Upper lobe of left lung (tissue), 6 donors: ENCODE measurements at places on chromosomes 1 and 21. TPM values are rescaled to one million over a fixed set of nuclear protein-coding genes. Genes with fewer than 3 reads are reported as not detected.

DNA sequence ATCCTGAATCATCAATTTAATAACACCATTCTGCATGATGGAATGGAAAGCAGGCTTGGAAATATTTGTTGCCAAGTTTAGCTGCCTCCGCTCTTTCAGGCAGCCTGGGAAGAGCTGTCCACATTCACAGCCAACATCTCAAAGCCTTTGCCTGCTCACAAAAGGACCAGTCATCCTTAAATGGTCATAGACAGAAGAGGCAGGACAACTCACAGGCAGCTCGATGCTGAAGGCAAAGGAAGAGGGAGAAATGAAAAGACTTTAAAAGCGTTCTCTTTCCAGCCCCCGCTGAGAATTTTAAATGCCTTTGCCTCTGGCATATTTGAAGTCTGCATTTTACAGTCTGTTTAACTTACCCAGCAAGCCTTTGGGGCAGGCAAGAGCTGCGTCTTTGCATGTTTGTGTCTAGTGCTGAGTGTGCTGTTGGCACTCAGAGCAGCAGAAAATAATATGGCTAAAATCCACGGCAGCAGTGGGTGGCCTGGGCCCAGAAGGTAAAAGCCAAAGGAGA is 68.9 kb downstream of the NMNAT2 start:
- DNase-seq, result no peak

- DNase-seq, result peak; percentile 27
Observed at GRCh38 chr1:24142546-24143534, at the start of gene IL22RA1. Gene IL22RA1 (minus strand): TSS chr1:24143140. CDS start chr1:24143082, 58 bp downstream.

- no peak for DNase-seq
Observed at GRCh38 chr1:113530021-113530420, 139.7 kb downstream of the MAGI3 start.

DNA sequence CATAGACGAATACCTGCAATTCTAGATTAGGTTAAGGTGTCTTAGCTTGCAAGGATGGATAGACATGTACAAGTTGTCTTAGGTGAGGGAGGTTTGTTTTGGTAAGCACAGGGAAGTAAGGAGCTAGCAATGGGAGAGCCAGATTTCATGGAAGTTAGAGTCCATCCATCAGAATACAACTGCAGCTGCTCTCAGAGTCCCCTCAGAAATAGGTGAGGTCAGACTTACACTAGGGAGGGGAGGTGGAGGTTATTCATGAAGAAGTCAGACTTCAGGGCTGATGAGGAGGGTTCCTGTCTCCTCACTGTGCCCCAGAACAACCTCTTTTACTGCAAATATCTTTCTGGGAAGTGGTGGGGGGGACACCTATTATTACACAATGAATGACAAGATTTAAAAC is 85.3 kb downstream of the KCTD3 start:
- no peak for DNase-seq

GRCh38 chr1:36321119-36321951 is 2.1 kb downstream of the EVA1B start:
- DNase-seq, result peak; percentile 94

DNA sequence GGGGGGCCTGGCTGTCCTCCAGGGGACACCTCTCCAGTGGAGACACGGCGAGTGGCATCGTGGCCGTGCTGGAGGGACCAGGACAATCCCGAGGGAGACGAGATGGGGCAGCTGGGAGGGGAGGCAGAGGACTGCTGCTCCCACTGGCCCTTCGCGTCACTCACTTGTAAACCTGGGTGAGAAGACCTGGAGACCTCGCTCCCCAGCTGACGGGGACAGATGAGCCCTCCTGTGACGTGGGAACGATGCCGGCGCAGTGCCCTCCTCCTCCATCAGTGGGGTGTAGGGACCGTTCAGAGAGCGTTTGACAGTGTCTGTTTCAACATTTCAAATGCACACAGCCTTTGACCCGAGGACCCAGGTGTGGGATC is 4.6 kb downstream of the SPATC1L start:
- DNase-seq, result no peak

DNA sequence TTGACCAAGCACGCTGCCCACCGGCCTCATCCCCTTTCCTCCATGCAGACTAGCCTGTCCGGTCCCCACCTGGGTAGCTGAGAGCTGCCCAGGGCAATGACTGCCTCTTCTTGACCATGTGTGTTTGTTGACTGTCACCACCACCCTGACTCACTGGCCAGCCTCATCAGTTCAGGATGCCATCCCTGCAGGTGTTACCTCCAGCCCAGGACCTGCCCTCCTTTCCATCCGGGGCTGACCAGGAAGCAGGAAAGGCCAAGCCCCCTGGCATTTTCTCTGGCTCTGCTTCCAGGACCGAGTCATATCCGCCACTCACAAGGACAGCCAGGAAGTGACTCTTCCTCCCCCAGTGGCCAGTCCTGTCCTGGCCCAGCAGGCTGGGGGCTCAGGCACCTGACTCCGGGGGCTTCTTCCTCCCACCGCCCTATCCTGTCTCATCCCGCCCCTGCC is 17.1 kb downstream of the EPHA2 start:
- no peak for DNase-seq

- no peak for DNase-seq
Observed at GRCh38 chr1:227913764-227914721, 33.7 kb downstream of the WNT9A start.

DNA sequence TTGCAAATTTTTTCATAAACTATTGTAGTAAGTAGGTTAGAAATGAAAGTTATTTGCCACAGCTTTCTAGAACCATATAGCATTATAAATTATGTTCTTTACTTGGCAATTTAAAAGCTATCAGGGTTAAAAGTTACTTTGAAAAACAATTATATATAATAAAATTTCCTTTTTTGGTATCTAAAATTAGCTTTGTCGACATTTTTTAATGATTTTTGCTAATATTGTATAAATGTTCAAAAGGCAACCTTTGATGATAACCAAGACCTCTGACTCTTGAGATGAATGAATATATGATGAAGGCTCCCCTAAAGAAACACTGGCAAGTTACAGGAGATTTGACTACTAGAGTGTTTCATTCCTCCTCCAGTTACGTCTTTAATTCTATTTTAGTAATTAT is 121.2 kb downstream of the CDC42BPA start:
- DNase-seq, result no peak

GRCh38 chr1:181676269-181676668 is 193.0 kb downstream of the CACNA1E start:
- DNase-seq, result no peak

GRCh38 chr1:44239961-44240371 is 26.7 kb downstream of the DMAP1 start:
- DNase-seq, result no peak

GRCh38 chr1:5830771-5831599 is 161.2 kb downstream of the NPHP4 start:
- no peak for DNase-seq

- DNase-seq, result no peak
Observed at GRCh38 chr1:50278961-50279360, 144.3 kb downstream of the DMRTA2 start.

- DNase-seq, result no peak
Observed at GRCh38 chr1:224804220-224804619, 125.3 kb upstream of the DNAH14 start.

- DNase-seq, result no peak
Observed at GRCh38 chr1:200724064-200724463, 14.6 kb upstream of the CAMSAP2 start.

GRCh38 chr21:36727866-36728265 is 29.0 kb downstream of the SIM2 start:
- peak; percentile 10 for DNase-seq

DNA sequence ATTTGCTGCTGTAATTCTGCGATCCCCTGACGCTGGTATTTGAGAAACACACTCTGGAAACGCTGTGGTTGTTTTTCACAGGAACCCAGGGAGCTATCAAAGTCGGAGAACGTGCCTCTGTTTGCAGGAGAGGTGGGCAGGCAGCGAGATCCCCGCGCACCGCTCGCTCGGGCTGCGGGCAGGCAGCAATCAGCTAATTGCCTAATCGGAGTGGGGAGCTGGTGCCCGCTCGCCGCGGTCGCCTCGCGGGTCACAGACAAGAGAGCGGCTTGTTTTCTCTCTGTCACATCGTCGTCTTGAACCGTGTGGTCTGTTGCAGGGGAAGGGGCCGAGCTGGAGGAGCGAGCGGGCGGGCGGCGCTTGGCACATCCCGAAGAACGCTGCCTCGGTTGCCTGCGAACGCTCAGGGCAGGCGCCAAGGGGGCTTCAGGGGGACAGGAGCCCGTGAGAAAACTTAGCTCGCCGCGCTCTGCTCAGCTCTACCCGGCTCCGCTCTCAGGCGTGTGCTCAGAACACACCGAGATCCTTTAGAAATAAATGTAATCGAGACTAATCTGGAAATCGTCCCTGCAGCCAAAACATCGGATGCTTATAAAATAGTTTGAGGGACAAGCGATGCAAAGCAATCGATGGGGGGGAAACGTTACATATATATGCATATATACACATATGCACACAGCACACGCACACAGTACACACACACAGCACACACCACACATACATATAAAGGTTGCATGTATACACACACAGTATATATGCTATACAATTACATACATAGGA is 93.6 kb upstream of the SMYD2 start:
- peak; percentile 77 for DNase-seq

DNA sequence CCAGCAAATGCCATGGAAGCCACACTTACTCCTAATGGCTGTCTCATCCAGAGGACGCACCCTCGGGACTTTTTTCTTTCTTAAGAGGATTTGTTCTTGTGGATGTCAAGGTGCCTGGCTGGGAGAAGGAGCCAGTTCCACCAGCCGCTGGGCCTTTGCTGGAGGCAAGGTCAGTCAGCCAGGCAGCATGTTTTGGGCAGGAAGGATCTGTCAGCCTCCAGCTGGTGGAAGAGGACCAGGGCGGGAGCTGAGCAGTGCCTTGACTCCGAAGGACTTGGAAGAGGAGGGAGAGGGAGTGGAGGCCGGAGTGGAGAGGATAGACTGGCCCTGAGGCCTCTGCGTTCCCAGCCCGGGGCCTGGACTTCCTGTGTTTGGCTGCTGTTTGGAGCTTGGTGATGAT is 5.7 kb downstream of the IGSF5 start:
- DNase-seq, result peak; percentile 28

DNA sequence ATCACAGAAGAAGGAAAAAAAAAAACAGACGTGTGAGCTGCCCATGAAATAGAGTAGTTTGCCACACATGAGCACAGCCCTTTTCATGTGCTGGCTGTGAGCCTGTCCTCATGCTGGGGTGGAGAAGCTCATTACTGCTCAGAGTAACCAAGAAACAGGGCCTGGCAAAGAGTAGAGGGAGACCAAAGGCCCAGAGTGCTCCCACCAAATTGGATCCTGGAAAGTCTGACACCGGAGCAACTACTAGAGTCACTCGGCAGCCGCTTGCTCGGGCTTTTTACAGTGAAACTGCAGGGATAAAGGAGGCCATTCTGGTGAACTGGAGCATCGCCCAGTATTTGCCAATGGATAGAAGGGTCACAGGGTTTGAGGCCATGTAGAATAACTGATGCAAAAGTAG is 64.4 kb upstream of the BARHL2 start:
- DNase-seq, result no peak

DNA sequence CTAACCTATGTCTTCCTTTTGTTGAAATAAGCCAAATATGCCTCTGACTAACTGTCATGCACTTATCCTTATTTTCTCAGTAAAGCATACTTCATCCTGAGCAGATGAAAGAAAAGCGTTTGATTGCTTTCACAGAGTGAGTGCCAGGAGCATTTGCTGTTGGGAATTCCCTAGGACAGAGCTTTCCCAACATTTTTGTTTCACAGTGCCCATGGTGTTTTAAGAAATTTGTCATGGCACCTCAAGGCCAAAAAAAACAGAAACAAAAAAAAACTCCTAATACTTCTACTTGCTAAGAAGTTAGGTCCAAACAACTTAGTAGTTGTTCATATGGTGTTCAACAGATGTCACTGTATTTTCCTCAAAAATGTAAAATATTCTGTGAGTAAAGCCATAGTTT is 120.8 kb upstream of the BMP8A start:
- no peak for DNase-seq

DNA sequence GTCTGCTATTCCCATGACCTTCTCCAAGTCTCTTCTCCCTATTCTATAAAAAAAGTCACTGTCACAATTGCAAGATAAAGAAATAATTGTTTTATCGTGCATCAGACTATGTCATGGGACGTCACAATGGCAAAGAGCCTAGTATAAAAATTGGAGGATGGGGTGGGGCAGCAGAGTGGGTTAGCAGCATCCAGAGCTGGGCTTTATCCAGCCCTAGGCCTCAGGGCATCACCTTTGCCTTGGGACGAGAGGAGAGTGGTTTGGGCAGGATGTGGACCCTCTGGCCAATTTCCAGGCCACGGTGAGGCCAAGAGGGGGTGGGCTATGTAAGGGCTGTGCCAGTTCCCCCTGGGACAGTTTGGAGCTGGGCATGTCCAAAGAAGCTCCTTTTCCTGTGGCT is 25.7 kb downstream of the WNT4 start:
- no peak for DNase-seq

DNA sequence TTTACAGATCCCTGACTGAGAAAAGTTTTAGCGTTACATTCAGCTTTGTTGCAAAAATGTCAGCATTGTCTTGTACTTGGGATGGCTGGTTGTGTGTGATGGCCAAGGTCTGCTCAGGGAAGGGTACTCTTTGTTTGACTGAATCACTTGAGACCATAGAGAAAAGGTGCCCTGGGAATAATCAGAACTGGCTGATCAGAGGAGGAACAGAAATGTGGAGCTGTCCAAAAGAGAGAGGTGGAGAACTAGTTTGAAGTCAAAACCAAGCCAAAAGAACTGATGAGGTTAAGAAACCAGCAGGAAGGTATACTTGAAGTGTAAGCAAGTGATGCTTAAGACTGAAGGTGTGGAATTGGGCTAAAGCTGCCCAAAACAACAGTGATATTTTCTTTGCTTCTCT is 107.6 kb upstream of the LYPLAL1 start:
- DNase-seq, result no peak

Gene WDR64
- not detected for total RNA-seq

Gene SPRR2A
- not detected for total RNA-seq

Gene ASCL5
- total RNA-seq, result not detected

Gene CYP4A22
- total RNA-seq, result 1.8 TPM

Gene GPR61
- total RNA-seq, result not detected

Gene IGSF5
- total RNA-seq, result not detected

Gene CTSK
- total RNA-seq, result 9.6 TPM

Gene PGD
- 158 TPM for total RNA-seq

Gene MRPL39
- 19.4 TPM for total RNA-seq

Gene SERINC2
- total RNA-seq, result 44.0 TPM

Gene CALML6
- not detected for total RNA-seq

Gene FOXO6
- 0.31 TPM for total RNA-seq
